Caudate nucleus (tissue), 63 donors: ENCODE measurements at places on chromosomes 13 and 19.
A peak's percentile ranks its signal among the peaks of the same experiment; 100 is the strongest.

DNA sequence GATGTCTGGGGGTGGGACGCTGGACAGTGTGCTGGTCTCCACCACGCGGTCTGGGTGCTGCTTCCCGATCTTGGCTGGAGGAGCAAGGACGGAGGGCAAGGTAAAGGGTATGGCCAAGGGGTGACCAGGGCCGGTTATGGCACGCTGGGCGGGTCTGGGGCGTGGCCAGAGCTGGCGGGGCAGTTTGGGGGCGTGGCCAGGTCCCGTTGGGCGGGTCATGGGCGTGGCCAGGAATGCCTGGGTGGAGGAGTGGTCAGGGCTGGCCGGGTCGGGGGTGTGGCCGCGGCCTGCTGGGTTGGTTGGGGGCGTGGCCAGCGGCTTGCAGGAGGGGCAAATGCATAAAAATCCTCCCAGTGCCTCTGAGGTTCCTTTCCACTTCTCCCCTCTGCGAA, 19.2 kb downstream of the GPX4 start:
- DNase-seq, result no peak

DNA sequence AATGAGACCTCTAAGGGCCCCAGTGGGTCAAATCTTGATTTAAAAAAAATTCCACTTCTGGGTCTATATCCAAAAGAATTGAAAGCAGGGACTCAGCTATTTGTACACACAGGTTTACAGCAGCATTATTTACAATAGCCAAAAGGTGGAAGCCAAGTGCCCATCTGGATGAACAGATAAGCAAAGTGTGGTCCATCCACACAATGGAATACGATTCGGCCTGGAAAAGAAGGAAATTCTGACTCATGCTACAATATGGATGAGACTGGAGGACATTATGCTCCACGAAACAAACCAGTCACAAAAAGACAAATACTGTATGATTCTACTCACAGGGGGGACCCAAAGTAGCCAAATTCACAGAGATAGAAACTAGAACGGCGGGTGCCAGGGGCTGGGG, 76.7 kb downstream of the CACNA1A start:
- no peak for DNase-seq

- no peak for DNase-seq
Observed at GRCh38 chr13:89687066-89687465, 1660.4 kb upstream of the MIR17HG start.

GRCh38 chr13:74048756-74049155, 85.4 kb downstream of the KLF12 start:
- DNase-seq, result no peak

DNA sequence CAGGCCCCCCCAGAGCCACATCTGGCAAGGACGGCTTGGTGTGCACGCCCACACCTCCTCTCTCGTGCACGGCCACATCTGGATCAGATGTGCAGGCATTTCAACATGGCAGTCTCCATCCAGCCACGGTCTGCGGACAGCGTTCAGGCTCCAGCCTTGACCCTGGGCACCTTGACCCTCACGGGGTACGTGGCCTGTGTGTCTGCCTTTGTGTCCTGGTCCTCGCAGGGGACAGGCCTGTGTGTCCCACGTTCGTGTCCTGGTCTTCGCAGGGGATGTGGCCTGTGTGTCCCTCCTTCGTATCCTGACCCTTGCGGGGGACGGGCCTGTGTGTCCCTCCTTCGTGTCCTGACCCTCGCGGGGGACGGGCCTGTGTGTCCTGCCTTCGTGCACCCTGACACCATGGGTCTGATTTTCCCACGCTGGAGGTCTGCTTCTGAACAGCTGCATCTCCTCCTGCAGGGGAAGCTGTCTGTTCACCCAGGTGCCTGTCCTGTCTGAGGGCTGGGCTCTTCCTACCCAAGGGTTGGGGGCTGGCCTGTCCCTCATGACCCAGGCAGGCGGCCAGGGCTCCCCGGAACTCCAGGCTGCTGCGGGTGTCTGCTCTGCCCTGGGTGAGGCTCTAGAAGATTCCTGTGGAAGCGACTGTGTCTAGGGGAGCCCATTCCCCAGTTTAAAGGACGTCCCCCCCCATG, 25.3 kb downstream of the RASA3 start:
- DNase-seq, result no peak

- no peak for DNase-seq
Observed at GRCh38 chr13:30052120-30052519, 201.7 kb upstream of the UBL3 start.

DNA sequence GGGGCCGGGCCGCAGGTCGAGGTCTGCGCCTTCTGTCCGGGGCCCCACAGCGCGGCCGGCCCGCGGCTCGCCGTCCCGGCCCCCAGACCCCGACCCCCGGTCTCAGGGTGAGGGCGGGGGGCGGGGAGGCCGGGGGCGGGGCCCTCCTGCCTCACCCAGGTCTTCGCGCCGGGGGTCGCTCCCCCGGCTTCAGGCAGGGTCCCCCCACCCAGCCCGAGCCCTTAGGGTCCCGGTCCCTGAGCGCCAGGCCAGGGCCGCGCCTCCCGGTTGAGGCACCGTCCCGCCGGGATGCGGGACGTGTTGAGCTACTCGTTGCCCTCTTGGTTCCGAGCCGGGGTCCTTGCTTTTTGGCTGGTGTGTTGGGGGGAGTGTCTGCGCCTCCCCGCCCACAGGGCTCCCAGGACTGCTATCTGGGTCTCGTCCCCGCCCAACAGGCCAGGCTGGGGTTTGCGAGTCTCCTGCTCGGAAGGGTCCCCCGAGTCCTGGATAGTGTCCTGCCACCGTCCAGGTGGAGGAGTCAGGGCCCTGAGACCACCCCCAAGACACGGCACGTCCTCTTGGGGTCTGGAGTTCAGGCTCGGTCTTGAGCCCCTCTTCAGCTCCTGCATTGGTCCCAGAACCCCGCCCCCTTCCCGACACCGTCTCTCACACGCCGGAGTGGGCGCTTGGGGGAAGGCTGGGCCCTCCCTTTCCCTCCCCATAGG, 452 bp downstream of the PIAS4 start:
- DNase-seq, result no peak

- no peak for DNase-seq
Observed at GRCh38 chr19:17886515-17886914, 14.8 kb downstream of the SLC5A5 start.

DNA sequence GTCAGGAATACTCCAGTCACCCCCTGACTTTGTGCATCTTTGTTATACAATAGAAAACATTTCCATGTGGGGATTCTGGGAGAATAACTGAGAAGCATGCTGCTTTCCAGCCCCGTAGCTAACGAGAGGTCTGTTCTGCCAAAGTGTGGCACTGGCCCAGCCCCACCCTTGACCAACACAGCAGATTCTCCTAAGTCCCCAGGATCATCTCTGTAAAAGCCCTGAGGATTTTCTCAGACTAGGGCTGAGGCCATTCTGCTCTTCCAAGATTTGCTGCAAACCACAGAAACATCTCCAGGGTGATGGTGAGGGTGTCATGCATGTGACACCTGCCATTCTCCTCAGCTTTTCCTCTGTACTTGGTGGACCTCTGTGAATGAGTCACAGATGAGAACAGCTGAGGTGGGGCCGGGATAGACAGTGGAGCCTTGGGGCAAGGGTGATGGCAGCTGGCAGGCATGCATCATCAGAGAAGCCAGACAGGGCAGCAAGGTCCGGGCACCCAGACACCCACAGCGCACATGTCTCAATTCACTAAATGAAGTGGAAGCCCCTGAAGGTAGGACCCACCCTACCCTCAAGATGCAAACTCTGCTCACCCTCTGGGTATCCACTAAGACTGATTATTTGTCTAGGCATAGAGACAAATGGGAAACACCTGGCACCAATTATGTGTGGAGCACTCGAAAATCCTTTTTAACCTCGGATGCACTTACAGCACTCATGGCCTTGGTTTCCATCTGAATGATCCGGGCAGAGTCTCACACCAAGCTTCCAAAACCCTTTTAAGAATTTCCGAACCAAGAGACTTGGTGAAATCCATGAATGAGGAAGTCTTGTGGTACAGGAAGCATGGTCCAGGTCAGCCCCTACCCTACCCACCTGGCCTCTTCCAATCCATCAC, 20.1 kb upstream of the DOCK9 start:
- no peak for DNase-seq

GRCh38 chr13:34070006-34070405, 252.1 kb downstream of the RFC3 start:
- DNase-seq, result no peak

GRCh38 chr13:24747248-24748060, 16.5 kb upstream of the RNF17 start:
- DNase-seq, result peak; percentile 10

GRCh38 chr13:42969565-42970172, 22.4 kb downstream of the EPSTI1 start:
- peak; percentile 21 for DNase-seq

DNA sequence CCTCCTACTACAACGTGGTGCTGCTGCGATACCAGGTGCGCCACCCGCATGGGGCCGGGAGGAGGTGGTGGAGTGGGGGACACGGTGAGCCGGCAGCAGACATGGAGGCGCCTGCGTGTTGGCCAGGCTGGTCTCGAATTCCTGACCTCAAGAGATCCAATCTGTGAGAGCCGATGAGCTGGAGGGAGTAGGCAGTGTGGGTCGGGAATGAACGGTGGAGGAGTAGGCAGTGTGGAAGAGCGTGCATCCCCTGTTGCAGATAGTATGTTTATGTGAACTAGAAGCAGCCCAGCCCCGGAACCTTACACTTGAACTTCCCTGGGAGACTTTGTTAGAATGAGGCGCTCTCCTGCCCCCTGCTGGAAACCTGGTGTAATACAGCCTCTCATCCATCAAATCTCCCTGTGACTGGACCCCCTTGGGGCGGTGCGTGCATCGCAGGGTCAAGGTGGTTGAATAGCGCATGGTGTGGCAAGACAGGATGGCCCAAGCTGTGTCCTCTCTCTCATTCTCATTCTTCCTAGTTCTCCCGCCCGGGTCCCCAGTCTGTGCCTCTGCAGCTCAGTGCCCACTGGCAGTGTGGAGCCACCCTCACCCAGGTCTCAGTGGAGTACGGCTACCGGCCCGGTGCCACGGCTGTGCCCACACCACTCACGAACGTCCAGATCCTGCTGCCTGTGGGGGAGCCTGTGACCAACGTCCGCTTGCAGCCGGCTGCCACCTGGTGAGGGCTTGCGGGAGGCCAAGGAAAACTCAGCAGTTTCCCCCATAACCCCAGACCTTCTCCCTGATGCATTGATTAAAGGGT, 10.5 kb upstream of the B3GNT3 start:
- peak; percentile 44 for DNase-seq

- no peak for DNase-seq
Observed at GRCh38 chr13:89401264-89401675, 1730.1 kb downstream of the SLITRK5 start.

GRCh38 chr19:18412610-18413239, 6.5 kb upstream of the SSBP4 start:
- no peak for DNase-seq

- DNase-seq, result no peak
Observed at GRCh38 chr13:108851660-108852059, 222.2 kb downstream of the MYO16 start.

GRCh38 chr19:45581576-45581975, 3.0 kb downstream of the OPA3 start:
- no peak for DNase-seq

- peak; percentile 78 for DNase-seq
Observed at GRCh38 chr13:27270594-27271520, at the start of gene RASL11A. TSS of gene RASL11A (plus strand) at chr13:27270830. CDS start at chr13:27270945, 115 bp downstream.

- DNase-seq, result peak; percentile 81
Observed at GRCh38 chr19:9986787-9987281, 23.5 kb downstream of the COL5A3 start.

GRCh38 chr19:35851213-35852028, 883 bp downstream of the NPHS1 start:
- no peak for DNase-seq

GRCh38 chr13:30711375-30711774, 24.0 kb upstream of the ALOX5AP start:
- DNase-seq, result no peak

GRCh38 chr19:38842439-38843174, 7.2 kb downstream of the HNRNPL start:
- DNase-seq, result no peak

GRCh38 chr19:38265921-38266429, 1.6 kb downstream of the SPINT2 start:
- no peak for DNase-seq

DNA sequence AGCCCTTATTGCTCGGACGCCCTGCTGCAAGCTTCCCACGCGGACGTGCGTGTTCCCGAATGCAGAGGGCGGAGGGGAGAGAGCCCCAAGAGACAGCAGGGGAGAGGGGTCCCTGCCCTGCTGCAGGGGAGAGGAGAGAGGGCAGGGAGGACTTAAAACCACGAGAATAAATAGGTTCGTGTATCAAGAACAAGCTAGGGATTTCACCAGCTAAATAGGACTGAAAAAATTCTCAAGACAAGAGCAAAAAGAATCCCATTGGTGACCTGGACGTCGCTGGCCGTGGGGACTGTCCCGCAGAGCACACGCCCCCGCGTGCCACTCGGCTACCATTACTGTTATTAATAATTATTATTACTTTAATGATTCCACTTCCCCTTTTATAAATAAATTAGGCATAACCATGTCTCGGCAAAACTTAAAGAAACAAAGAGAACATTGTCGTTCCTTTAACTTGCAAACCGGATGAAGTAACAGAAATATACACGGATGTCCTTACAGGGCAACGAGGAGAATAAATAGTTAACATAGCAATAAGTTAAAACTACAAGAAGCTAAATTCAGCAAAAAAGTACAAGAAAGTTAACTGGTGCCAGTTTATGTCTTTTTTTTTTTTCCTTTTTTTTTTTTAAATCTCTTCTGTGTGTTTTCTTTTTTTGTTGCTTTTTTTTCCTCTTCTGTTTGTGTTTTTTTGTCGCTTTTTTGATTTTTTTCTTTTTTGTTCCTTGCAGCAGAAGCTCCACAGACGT, 16.6 kb downstream of the PRKCSH start:
- DNase-seq, result no peak

DNA sequence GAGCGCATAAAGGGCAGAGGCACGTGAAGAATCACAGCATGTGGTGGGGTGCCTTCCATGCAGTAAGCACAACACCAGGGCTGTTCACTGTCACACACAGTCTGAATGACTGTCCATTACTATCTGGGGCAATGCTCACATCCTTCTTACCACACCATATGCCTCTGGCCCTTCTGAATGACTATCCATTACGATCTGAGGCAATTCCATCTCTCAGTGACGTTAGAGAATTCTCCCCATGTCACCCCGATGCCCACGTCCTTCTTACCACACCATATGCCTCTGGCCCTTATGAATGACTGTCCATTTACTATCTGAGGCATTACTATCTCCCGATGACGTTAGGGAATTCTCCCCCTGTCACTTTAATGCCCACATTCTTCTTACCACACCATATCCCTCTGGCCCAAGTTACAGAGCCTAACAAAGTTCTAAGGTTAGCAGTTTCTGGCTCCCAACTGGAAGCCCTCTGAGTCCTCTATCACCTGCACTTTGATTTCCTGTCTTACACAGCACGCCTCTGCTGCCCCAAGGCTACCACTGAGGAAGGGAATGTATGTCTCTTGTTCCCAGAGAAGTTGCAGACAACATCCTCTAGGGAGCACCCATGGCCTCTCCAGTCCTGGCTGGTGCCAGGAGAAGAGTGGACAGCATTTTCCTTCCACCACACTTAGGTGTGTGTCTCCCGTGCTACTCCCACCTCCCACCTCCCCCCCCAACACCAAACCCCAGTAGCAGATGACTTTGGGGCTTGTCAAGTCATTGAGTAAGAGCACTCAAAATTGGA, 154.8 kb downstream of the COG6 start:
- DNase-seq, result no peak
